ENCODE measurements at places on chromosomes 4 and X.

DNA sequence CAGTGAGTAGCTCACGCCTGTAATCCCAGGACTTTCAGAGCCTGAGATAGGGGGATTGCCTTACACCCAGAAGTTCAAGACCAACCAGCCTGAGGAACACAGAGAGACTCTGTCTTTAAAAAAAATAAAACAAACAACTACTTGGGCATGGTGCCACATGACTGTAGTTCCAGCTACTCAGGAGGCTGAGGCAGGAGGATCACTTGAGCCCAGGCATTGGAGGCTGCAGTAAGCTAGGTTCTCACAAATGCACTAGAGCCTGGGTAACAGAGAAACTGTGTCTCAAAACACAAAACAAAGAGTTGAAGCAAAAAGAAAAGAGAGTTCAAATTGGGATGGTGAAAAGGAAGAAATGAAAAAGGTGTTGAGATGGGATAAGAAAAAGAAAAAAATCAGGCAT is 10.8 kb downstream of the CAMK2D start:
- no peak for DNase-seq

DNA sequence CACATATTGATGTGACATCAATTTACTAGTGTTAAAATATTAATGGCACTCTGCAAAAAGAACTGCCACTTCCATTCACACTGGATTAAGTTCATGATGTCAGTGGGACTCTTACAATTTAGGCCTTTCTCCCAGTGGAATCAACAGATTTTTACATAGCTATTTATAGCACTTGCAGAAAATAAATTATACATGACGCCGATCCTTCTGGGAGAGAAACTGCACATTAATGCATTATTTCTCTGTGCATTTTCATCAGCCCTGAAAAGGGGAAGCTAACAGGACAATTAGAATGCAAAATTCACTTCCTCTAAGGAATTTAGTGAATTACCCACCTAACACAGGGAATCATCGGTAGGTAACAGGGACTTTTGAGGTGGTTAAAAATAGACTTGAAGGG is 15.7 kb downstream of the LGI2 start:
- no peak for DNase-seq

- no peak for DNase-seq
These were observed 5.9 kb downstream of the TAB3 start for GRCh38 chrX:30883138-30883537.

GRCh38 chr4:154164931-154165839 is 326.4 kb downstream of the DCHS2 start:
- peak; percentile 95 for DNase-seq

- no peak for DNase-seq
These were observed 2472.9 kb downstream of the PCDH7 start for GRCh38 chr4:33193109-33193508.

- peak; percentile 26 for DNase-seq
These were observed 60.8 kb upstream of the DHX15 start for GRCh38 chr4:24644983-24645764.

DNA sequence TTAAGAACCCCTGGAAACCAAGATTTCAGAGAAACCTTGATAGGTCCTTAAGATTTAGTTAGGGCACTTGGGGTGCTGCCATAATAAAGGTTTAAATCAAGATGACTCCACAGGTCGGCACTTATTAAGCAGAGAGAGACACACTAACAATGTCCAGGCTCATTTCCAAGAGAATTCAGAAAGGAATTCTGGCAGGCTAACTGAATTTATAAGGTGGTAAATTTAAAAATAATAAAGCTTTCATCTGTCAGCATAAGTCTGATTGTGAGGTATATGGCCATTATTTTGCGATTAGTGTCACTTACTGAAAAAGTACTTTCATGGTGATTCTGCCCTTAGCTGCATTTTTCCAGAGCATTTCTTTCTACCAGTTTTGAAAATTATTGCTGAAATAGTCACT is 472.7 kb downstream of the ARAP2 start:
- DNase-seq = peak; percentile 11

- DNase-seq = no peak
These were observed 121.6 kb upstream of the TRIM2 start for GRCh38 chr4:153082322-153083301.

DNA sequence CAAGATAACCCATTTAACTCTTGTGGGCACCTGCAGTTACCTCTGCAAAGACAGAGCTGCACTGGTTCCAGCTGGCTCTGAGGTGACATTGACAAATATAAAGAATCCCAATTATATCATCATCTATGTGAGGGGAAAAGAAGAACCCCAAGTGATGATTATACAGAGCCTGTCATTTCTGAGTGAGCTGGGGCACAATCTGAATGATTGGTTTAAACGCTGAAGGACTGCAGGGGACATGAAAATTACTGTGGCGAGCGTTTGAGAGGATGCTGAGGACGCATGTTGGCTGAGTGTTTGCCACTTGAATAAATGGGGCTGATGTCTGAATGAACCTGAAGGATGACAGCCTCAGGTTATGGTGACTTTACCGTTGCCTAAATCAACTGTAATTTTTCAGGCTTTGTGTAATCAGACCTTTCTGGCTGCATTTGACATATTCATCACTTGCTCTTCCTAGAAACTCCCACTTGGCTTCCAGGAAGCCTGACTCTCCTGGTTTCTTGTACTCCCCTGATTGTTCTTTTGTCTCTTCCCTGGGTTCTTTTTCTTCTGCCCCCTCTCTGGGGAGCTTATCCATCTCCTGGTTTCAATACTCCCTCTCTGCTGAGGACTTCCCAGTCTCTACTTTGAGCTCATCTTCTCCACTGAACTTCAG is 4.1 kb upstream of the HSD17B10 start:
- no peak for DNase-seq

GRCh38 chr4:87982446-87983010 is 7.0 kb downstream of the SPP1 start:
- no peak for DNase-seq

DNA sequence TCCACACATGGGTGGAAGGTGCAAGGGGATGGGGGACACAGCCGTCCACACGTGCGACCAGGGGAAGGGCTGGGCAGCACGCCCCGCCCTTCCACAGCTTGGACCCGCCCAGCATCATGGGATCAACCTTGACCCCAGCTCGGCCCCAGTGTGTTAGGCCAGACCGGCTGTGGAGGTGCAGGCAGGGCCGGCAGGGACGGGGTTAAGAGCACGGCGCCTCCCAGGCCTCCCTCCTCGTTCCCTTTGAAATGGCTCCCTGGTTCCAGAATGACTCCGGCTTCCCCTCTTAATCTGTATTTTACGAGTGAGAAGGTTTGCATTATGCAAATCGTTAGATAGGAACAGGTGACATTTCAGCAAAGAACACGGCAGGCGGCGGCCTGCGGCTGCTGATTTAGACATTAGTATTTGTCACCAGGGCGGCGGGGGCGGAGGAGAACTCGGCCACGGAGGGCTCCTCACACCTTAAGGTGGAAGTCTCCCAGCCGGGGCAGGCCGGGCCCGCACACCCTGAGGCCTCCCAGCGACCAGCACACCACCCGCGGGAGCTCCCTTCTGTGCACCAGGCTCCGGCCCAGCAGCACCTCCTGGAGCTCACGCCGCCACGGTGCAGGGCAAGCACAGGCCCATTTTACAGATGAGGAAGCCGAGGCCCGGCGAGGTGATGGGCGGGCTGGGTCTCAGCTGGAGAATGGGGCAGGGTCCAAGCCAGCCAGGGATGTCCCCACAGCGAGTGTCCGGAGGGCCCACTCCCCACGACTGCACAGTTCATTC is 116.1 kb downstream of the FAM53A start:
- no peak for DNase-seq

GRCh38 chr4:83629945-83630721 is 94.2 kb downstream of the GPAT3 start:
- DNase-seq = peak; percentile 30

DNA sequence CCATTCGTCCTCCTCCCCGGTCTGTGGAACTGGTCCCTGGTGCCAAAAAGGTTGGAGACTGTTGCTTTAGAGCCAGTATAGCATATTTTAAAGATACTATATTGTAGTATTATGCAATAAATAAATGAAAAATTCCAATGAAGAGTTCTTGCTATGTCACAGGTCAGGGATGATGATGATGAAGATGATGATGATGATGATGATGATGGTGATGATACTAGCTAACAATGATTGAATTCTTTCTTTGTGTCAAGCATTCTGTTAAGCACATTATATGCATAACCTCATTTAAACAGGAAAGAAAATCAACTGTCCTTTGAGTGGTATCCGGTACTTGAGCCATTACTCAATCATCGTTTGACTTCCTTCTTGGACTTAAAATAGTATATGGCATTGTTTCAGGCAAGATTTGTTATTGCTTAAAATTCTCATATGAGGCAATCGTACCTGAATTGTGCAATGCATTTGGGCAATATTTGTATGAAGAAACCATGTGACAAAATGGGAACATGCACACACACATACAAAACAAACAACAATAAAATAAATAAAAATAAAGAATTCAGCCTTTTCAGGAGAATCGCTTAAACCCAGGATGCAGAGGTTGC is 22.8 kb upstream of the TLR2 start:
- no peak for DNase-seq

GRCh38 chr4:188976644-188977115 is 837.4 kb downstream of the TRIML1 start:
- DNase-seq = peak; percentile 81

DNA sequence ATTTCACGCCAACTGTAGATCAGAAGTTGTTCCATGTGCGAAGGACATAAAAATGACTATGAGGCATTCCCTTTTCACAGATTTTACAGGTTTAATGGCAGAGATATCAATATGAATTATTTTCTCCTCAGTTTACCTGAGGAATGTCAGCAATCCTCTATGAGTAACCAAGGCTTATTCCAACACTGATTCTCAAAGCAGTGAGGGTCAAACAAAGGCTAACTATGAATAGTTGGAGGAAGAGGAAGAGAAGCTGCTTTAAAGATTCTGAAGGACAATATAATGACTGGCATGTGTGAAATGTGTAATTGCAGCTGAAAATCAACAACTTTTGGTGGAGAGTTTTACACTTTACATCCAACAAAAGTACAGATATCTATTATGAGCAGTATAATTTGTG is 29.1 kb downstream of the NAF1 start:
- no peak for DNase-seq

- DNase-seq = no peak
These were observed 379.5 kb upstream of the FGF13 start for GRCh38 chrX:139091066-139091465.

GRCh38 chrX:123695242-123695641 is 37.6 kb downstream of the THOC2 start:
- no peak for DNase-seq

- DNase-seq = no peak
These were observed 89.0 kb downstream of the PLAC1 start for GRCh38 chrX:134569306-134569705.

DNA sequence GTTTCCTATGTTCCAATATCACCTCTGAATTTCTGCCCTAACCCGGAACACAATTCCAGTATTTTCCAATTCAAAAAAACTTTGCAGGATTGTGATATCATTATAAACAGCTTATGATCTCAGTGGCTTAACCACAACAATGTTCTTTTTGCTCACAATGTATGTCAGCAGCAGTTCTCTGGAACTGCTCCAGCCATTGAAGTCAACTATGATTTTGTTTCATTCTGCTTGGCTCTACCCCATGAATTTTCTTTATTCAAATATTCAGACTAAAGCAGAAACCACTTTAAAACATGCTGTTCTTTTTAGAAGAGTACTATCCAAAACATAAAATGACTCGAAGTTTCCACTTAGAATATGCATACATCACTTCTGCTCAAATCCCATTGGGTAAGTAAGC is 1611.1 kb downstream of the ARAP2 start:
- DNase-seq = peak; percentile 72

DNA sequence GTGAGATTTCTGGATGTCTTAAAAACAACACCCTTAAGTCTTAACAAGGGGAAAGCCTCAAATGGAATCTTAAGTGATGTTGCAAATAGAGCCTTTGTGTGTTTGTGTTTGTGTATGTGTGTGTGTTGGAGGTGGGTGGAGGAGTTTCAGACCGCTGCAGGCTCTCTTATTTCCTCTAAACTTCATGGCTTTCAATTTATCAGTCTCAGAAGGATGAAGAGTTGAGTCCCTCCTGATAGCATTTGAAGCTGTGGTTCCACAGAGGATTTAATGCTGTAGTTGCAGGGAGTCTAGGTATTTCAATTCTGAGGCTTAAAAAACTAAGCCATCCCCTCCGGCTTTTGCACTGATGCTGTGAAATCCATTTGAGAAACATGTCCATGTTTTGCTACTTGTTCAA is 4.3 kb upstream of the AGA start:
- DNase-seq = no peak

GRCh38 chr4:158128540-158128939 is 44.3 kb downstream of the GASK1B start:
- no peak for DNase-seq

DNA sequence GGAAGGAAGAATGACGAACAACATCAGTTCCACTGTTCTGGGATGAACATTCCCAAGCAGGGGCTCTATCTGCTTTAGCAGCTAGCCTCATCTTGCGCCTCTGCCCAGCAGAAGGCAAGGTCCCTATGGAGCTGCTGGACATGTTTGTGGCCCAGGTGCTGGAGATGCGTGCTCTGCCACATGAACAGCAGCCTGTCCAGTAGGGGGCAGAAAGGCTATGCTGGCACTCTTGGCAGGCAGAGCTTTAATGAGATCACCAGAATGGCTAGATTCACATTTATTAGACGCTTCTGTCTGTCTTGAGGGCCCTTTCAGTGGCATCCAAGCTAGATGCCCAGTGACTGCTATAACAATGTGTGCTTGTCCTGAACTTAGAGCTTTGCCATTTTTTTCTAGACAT is 1826.0 kb downstream of the STIM2 start:
- DNase-seq = peak; percentile 12

DNA sequence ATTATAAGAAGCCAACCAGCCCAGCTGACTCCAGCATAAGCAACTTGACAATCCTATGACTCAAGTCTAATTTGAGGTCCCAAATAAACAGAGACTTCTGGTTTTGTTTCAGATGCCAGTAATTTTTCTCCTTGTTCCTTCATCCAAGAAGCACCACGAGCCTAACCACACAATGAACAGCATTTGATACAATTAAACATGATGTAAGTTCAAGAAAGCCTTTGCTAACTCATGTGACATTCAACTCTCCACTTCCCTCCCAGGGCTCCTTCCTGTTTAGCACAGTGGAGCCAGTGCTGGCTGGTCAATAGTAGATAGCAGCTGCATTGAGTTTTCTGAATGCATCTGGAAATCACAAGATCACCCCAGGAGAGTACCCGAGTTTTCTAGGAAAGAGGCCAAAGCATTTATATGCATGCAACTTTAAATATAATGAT is 206.3 kb downstream of the ARHGAP24 start:
- peak; percentile 98 for DNase-seq

- peak; percentile 2 for DNase-seq
These were observed 2.7 kb downstream of the TMEM255A start for GRCh38 chrX:120308558-120308957.

- DNase-seq = no peak
These were observed 5.6 kb downstream of the CETN2 start for GRCh38 chrX:152824841-152825374.

Data from astrocyte of the spinal cord (primary cell).